ENCODE measurements at places on chromosomes 2 and 18. TPM values are rescaled to one million over a fixed set of nuclear protein-coding genes. Genes with fewer than 3 reads are reported as not detected.

Gene FKBP7
- 3.0 TPM for total RNA-seq

GRCh38 chr18:58027341-58027740 is 16.7 kb upstream of the NEDD4L start:
- no peak for DNase-seq

Gene SLC38A11
- total RNA-seq: not detected

DNA sequence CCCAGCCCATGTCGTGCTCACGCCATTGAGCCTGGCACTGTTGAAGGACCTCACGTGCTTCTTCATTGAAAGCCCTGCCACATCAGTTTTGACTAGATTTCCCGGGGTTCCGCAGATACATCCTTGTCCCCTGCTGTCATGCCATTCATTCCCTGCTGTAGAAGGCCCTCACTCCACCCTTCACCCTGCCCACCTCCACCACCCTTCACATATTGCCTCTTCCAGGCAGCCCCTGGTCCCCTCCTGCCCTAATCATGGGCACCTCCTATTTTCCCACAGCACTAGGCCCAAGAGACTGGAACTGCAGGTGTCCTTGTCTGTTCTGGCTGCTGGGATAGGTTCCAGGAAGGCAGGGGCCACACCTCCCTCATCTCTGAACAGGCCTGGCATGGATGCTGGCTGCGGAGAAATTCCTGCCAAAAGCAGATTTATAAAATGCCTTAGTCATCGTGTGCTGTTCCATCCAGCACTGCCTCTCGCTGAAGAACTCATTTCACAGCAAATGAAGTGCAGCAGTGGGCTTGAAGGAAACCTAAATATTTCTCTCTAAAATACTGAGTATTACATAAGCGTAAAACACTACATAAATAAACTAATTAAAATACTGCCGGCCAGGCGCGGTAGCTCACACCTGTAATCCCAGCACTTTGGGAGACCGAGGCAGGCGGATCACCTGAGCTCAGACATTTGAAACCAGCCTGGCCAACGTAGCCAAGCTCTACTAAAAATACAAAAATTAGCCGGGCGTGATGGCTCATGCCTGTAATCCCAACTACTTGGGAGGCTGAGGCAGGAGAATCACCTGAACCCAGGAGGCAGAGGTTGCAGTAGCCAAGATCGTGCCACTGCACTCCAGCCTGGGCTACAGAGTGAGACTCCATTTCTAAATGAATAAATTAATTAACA is 38.4 kb downstream of the EIF4E2 start:
- DNase-seq: no peak

DNA sequence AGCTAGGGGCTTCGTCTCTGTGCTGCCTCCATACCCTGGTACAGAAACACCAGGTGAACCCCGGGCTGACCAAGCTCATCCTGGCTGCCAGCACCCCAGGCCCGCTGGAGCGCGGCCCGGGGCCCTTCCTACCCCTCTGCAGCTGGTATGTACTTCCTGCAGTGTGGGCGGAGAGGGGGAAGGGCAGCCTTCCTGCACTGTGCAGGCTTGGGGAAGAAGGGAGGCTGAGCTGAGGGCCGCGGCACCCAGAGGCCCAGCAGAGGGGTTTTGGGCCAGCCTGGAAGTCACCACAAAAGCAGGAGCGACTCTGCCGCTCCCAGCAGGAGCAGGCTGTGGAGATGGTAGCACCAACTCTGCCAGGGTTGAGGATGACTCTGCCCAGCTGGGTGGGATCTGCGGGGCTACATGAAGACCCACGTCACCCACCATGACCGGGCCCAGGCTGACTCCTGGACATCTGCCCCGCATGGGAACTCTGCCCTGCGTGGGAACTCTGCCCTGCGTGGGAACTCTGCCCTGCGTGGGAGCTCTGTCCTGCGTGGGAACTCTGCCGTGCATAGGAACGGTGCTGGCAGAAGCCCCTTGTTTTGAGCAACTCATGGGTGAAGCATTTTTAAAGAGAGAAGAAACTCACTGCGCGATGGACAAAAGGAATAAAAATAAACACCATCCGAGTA is 273.3 kb downstream of the NDUFA10 start:
- DNase-seq: peak; percentile 35

DNA sequence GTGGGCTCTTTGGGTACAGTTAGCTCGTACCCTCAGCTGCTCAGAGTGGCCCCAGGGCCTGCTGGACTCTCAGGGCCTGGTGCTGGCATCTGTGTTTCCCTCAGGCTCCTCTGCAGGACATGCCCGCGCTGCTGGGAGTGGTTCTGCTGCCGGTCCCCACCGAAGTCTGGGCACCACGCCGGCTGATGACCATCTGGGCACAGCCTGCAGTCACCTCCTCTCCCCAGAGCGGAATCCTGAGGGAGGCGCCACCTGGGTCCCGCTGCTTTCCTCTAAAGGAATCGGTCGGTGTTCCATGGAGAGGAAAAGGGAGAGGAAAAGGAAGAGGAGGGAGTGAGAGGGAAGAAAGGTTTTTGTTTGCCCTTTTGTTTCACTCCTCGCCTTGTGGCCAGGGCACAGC is 43.6 kb downstream of the MC2R start:
- no peak for DNase-seq

DNA sequence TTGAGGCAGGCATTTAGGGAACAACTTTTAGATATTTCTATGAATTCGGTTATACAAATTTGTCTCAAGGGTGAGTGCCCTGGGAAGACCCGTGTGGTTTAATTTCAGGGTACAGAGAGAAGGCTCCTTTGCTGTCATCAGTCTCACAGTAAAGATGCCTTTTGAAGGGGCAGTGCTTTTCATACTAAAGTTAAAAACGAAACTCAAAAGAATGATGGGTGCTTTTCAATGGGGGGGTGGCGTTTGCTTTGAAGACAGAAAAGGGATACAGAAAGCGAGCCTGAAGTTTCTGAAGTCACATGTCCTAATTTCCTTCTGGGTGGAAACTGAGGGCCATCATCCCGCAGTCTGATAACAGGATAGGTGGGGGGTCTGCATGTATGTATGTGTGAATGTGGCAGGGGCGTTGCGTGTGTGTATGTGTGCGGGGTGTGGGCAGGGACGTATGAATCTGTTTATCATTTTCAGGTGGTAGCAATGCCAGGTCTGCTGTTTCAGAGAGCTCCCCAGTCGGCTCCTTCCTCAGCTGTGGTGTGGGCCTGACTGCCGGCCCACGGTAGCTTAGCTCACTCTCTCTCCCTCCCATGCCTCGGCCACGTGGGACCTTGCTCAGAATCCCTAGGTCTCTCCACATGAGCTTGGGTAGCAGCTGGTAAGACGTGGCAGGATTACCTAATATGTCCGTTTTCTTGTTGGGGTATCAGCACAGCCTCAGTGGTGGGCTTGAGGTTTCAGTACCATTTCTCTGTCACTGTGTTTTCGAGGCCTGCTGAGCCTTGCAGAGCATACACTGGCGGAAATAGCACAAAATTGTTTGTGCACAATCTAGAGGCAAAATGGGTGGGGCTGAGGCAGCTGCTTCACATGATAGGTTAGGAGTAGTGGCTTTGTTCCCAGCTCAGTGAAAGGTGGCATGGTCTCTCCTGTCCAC is 32.7 kb downstream of the ARHGAP25 start:
- DNase-seq: peak; percentile 52

Gene RNF125
- total RNA-seq: 40.5 TPM

Gene ASB18
- not detected for total RNA-seq

Gene TEKT4
- not detected for total RNA-seq

- no peak for DNase-seq
These were observed 9.4 kb downstream of the MBD2 start for GRCh38 chr18:54215069-54215468.

DNA sequence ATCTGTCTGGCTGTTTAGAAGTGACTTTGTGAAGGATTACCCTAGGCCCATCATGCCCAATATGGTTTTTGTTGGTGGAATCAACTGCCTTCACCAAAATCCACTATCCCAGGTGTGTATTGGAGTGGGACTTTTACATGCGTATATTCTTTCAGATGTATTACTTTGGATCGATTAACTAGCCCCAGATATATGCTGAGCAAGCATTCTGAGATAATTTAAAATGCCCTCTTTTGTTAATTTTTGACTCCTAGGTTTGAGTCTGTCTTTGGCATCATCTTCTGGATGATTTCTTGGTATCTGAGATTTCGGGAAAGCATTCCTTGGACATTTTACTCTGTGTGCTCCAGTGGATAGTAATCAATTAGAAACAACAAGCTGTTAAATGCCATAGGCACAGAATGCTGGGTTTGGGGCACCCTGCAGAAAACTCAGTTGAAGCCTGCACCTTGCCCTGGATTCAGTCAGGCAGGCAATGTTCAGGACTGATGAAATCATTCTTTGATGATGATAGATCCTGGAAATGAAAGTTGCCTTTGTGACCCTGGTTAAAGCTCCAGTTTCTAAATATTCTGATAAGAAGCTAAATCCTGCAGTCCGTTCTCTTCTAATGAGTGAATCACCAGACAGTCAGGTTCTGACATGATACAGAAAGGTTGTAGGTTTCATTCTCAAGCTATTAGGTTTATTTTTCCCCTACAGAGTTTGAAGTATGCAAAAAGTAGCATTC is 1.1 kb downstream of the UGT1A1 start:
- DNase-seq: no peak

Gene DCDC2C
- not detected for total RNA-seq

- no peak for DNase-seq
These were observed 22.4 kb downstream of the RRM2 start for GRCh38 chr2:10144771-10145518.

GRCh38 chr2:178761759-178762371 is 45.4 kb downstream of the TTN start:
- DNase-seq: peak; percentile 24

GRCh38 chr2:218031771-218032257 is 29.0 kb upstream of the TNS1 start:
- DNase-seq: no peak

GRCh38 chr2:184444217-184444616 is 154.1 kb upstream of the ZNF804A start:
- DNase-seq: no peak

DNA sequence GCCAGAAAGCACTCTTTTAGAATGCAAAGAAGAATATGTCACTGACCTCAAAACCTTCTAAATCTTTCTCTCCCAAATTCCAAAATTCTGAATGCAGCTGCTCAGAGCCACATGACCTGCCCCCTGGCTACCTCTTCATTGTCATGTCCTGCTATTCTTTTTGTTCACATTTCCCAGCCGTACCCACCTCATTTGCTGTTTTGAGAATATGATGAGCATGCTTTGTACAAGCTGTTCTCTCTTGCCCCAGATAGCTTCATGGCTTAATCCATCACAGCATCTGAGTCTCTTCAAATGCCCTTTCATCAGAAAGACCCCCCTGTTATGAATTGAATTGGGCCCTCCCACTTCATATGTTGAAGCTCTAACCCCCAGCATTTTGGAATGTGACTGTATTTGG is 214.3 kb downstream of the KCNS3 start:
- no peak for DNase-seq

DNA sequence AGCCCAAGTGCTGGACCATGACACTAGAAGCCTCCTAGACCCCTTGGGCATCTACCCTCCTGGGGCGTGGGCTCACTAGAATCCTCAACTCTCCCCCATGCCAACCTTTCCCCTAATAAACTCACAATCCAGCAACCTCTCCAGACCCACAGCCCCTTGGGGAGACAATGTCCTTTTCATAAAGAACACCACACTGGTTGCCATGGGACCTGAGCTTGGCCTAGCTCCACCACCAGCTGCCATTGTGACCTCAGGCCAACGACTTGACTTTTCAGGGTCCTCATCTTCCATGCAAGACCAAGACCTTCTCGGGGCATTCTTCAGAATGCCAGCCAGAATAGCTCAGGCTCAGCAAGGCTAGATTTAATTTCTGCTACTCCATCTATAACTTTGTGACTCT is 128.1 kb upstream of the NPAS2 start:
- no peak for DNase-seq

DNA sequence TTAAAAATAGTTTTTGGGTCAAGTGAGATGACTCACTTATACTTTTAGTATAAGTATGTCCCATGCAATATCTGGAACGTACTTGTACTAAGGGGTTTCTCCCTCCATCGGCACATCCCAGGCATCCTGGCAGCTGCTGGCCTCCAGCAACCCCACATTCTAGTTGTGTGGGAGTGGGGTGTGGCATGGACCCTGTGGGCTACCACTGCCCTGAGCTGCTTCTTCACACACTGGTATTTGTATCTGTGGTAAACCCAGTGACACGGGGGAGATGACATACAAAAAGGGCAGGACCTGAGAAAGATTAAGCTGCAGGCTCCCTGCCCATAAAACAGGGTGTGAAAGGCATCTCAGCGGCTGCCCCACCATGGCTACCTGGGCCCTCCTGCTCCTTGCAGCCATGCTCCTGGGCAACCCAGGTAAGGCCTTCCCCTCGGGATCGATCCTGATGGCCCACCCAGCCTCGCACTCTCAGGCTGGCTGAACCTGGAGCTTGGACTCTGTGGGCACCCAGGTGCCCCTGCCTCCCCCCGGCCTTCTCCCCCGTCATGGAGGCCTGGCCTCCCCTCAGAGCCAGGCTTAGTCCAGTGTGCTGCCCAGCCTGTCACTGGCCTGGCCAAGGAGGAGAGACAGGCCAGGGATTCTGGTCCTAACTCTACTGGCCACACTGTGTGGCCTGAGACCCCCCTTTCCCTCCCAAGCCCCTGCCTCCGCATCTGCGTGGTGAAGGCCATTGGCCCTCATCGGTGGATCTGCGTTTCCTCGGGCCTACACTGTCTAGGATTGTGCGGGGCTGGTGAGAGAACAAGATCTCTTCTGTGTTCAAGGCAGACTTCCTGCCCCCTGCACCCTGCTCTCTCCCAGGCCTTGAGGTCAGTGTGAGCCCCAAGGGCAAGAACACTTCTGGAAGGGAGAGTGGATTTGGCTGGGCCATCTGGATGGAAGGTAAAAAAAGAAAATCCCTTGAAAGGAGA is at the start of gene GNLY:
Gene GNLY, plus strand, starts transcription at position 307 of the 974 bp plus-strand sequence. Its CDS starts 61 bp downstream, at position 368.
- DNase-seq: no peak

DNA sequence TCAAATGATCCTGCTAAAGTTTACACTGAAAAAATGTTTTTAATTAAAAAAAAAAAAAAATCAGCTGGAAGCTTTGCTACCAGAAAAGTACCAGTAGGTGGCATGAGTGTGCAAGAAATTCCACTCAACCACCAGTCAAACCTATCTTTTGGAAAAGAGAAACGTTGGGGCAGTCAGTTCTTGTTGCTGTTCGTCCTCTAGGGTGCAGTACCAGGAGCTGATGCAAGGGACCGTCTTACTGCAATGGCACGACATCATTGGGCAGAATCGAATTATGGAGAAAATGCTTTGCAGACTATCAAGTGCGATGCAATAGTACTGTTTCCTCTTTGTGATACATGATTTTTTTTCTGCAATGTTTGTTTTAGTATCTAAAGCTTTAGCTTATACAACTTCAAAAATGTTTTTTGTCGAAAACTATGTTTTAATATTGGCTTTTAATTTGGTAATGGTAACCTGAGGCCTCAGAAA is 18.3 kb downstream of the YPEL5 start:
- peak; percentile 72 for DNase-seq

Gene LNPK
- 29.6 TPM for total RNA-seq

- DNase-seq: peak; percentile 22
These were observed 612.8 kb downstream of the RNF144A start for GRCh38 chr2:7530001-7530400.

GRCh38 chr2:152284398-152284797 is 50.6 kb upstream of the FMNL2 start:
- DNase-seq: no peak
